GM19239 (cell line): ENCODE measurements at places on chromosomes 6 and 20.

DNA sequence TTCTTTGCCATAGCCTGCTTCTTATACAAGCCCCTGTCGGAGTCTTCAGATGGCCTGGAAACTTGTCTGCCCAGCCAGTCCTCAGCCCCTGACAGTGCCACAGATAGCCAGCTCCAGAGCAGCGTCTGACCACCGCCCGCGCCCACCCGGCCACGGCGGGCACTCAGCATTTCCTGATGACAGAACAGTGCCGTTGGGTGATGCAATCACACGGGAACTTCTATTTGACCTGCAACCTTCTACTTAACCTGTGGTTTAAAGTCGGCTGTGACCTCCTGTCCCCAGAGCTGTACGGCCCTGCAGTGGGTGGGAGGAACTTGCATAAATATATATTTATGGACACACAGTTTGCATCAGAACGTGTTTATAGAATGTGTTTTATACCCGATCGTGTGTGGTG, 29.5 kb downstream of the SLCO4A1 start:
- no peak for DNase-seq

DNA sequence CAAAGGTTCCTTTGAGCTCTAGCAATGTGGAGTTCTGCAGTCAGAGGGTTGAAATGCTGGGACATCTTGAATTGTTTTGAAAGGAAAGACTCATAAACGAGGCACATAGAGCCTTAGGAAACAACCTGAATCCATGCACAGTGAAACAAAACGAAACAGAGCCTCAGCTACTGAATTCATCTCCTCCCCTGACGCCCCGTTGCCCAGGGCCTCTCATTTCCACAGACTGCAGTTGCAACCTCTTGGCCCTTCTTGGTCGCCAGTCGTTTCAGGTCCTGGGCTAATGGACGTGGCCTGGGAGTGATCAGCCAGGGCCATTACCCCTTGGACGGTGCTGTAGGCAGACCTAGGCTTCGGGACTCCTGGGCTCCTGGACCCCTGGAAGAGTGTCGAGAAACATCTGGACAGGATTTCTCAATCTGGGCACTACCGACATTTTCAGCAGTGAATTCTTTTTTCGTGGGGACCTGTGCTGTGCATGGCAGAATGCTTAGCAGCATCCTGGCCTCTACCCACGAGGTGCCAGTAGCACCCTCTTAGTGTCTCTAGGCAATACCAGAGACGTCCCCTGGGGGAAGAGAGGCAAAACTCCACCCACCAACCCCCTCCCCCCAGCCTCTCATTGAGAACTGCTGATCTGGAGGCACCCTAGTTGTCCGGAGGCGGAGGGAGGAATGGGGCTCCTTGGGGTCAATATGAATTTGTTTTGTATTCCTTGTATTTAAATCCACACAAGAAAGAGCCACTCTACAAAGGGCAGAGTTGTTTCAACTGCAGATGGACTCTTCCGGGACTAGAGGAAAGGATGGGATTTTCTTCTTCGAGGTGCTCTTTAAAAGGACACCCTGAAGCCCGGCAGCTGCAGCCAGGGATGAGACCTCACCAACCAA, 50.2 kb downstream of the TMEM242 start:
- DNase-seq = no peak

- no peak for DNase-seq
Observed at GRCh38 chr6:16136621-16137450, 8.0 kb downstream of the MYLIP start.

DNA sequence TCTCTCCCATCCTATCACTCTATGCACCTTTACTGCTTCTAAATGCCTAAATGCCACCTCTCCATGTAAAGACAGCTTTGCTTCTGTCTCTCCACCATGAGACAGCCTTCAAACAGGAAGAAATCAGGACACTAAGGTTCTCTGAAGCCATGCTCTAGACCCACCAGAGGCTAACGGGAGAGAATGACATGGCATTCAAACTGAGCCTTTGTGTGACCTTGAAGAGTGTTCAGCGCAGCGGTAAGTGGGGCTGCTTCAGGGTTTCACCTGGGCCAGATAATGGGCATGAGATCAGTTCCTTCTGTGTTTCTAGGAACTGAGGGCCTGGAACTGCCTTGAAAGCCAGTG, 20.1 kb downstream of the FAM50B start:
- no peak for DNase-seq

- DNase-seq = no peak
Observed at GRCh38 chr6:10555625-10556309, 34.6 kb downstream of the GCNT2 start.

DNA sequence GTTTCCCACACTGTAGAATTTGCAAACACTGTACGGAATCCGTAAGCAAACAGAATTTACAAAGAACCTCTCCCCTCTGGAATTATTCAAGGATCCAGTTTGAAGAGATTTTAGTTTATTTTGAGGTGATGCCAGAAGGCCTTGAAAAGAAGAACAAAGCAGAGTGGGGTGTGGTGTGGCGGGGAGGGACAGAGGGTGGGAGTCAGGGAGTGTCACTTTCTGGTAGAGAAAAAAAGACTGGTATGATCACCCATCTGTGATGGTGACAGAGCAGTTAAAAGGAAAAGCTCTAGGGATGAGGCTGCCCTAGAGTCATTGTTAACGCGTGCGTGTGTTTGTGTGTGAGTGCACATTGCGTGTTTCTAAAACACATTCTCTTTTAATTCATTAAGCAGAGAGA, 97.0 kb upstream of the F13A1 start:
- no peak for DNase-seq

GRCh38 chr6:144488590-144488989, 203.5 kb downstream of the UTRN start:
- DNase-seq = no peak

GRCh38 chr20:20362774-20363433, 5.0 kb upstream of the INSM1 start:
- no peak for DNase-seq

GRCh38 chr6:10441655-10442009, 26.8 kb upstream of the TFAP2A start:
- no peak for DNase-seq

- no peak for DNase-seq
Observed at GRCh38 chr20:36861625-36861874, 14.4 kb upstream of the TLDC2 start.

GRCh38 chr6:12538881-12539357, 177.6 kb upstream of the PHACTR1 start:
- DNase-seq = no peak

- DNase-seq = no peak
Observed at GRCh38 chr6:7787137-7787608, 61.3 kb downstream of the BMP6 start.

DNA sequence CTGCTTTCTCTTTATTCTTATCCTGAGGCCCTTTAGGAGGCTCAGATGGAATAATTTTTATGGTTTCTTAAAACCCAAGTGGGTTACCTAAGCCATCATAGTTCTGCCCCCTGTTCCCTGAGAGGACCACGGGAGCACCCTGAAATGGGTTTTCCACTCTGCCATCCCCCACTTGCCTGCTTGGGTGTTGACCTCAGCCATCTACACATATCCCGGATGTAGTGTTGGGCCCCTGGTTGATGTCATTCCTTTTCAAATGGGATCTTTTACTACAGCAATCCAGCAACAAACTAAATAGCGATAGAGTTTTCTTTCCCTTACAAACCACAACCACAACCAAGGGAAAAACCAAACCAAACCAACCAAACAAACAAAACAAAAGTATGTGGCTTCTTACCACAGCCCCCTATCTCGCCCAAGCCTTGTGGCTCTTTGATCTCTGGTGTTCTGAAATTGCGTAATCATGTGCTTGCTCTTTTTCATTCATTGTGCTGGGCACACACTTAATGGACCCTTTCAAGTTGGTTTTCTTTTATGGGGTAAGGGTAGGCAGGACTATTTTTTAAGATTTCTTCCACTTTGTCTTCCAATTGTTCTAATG, 154.9 kb downstream of the ESR1 start:
- no peak for DNase-seq

- no peak for DNase-seq
Observed at GRCh38 chr6:84739866-84740208, 24.6 kb downstream of the TBX18 start.

- DNase-seq = no peak
Observed at GRCh38 chr20:20733943-20734342, 21.5 kb upstream of the RALGAPA2 start.

DNA sequence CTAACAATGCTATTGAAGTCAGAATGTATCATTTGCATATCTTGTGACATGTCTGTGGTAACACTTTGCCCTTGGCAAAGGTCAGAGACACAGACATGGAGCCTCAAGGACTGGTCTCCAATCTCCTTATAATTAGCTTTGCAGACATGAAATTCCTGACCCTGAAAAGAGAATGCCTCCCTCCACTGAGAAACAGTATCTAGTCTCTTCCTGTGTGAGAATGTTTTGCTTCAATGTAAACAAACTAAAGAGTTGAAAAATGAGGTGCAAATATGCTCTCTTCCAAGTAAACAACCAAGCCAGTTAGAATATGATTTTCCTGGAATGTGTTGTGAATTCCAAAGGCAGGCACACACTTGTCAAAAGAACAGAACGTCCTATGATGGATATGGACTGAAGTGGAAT, 407.1 kb upstream of the MARCKS start:
- DNase-seq = no peak

DNA sequence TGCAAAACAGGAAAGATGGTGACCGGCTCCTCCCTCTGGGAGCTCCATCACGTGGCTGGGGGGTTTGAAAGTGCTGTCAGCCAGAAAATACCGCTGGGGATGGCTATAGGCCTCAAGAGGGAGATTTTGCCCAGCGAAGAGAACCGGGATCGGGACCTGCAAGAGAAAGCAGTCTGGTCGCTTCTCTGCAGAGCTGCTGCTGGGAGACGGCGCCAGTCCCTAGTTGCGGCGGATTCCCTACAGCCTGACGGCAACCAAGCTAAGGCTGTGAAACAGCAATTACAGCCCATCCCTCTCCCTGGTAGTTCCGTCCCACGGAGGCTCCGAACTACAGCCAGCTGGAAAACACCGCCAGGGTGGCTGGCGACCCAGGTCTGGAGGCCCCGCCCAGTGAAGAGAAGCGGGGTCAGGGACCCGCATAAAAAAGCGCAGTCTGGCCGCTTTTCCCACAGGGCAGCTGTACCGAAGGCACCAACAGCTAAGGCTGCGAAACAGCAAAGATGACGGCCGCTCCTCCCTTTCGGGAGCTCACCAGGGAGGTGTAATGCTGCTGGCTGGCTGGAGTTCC, 238.1 kb upstream of the IRAK1BP1 start:
- no peak for DNase-seq

GRCh38 chr6:32183483-32184083, 470 bp downstream of the AGER start:
- no peak for DNase-seq

DNA sequence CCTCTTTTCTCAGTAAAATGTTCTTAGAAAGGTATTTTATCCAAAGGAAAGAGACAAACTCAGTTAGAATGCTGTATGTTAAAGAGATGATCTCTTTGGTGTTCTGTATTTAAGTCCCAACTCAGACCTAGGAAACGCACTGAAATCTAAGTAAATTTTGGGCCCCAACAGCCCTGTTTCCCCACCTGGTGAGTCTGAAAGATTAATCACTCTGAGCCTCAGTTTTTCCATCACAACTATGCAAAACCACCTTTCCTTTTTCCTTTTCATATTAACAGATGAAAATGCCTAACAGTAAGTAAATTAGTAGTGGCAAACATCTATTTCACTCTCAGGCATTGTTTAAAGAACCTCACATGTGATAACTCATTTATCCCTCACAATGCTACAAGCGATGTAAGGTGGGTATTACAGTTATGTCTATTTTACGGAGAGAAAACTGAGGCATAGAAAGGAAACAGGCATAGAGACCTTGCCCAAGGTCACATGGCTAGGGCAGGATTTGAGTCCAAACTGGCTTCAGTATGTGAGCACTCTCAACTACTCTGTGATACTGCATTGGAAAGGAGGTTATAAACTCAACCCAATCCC, 36.0 kb upstream of the FAM83C start:
- no peak for DNase-seq

DNA sequence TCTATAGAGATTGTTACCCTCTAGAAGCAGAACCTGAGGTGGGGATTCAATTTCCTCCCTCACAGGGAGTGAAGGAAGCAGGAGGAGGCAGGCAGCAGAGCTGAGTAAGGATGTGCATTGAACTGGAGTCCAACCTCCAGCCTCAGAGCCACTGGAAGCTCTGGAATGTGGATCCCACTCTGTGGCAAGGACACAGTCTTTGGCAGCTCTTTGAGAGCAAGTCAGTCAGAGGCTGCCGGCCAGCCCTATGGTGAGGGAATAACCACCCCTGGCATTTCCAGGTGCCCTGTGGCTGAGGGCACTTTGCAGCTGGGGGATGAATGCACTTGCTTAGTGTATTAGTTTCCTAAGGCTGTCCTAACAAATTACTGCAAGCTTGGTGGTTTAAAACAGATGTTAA, 37.2 kb downstream of the EBF4 start:
- no peak for DNase-seq

GRCh38 chr6:11964729-11965335, 47.3 kb upstream of the HIVEP1 start:
- no peak for DNase-seq

DNA sequence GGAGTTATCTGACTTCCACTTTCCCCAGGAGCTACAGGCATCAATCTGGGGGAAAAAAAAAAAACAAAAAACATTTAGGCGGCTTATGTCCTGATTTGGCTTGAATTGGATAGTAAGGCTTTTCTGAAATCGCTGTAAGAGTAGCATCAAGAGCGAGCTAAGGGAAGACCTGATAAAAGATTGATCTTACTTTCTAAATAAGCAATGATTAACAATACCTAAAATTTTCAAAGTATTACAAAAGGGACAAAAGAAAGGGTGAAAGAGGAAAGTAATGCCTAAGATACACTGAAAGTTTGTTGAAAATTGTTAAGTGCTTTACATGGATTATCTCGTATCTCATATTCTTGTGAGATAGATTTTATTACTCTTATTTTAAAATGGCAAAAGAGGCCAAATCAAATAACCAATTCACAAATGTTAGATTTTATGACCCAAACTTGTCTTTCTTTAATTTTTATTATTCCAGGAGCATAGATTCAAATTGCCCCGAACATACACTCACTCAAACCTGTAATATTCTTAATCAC, 106.4 kb upstream of the PRSS16 start:
- DNase-seq = no peak

- no peak for DNase-seq
Observed at GRCh38 chr6:1118287-1118647, 193.6 kb upstream of the FOXQ1 start.

GRCh38 chr6:18515767-18516166, 128.6 kb downstream of the RNF144B start:
- no peak for DNase-seq

DNA sequence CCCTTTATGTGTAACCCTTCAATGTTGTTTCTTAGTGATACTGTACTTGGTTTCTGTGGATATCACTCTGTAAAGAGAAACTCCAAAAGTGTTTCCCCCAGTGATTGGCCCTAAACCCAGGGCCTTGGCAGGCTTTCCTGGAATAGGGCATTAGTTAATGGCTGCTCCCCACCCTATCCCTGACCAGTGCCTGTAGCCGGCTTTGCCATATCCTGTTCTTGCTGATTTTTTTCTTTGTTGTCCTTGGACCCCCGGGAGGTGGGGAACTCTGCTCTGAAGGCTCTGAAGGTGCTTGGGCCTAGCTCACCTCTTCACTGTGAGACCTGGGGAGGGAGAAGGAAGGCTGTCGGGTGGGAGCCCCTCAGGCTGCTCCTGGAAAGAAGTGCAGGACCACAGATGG, 120.1 kb downstream of the TCP11 start:
- no peak for DNase-seq

GRCh38 chr6:36197739-36198221, 1.2 kb downstream of the BRPF3 start:
- no peak for DNase-seq
